RPMI7951 (cell line): ENCODE measurements at places on chromosomes 1 and 21.
A peak's percentile ranks its signal among the peaks of the same experiment; 100 is the strongest.

DNA sequence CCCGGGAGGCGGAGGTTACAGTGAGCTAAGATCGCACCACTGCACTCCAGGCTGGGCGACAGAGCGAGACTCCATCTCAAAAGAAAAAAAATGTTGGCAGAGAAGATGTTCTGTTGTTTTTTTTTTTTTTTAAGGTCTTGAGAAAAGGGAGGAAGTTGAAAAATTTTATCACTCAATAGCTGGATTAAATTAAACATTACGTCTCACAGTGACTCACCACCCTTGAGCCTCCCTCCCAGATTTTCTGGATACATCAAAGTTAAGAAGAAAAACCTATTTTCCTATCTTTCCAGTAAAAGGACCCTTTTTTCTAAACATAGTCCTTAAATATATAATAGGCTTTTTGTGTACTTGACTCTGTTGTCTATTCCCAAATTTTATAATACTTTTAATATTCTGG lies 35.5 kb downstream of the IFNAR1 start:
- no peak for DNase-seq

- DNase-seq = no peak
These were observed 82.6 kb downstream of the UCHL5 start for GRCh38 chr1:192976576-192976975.

DNA sequence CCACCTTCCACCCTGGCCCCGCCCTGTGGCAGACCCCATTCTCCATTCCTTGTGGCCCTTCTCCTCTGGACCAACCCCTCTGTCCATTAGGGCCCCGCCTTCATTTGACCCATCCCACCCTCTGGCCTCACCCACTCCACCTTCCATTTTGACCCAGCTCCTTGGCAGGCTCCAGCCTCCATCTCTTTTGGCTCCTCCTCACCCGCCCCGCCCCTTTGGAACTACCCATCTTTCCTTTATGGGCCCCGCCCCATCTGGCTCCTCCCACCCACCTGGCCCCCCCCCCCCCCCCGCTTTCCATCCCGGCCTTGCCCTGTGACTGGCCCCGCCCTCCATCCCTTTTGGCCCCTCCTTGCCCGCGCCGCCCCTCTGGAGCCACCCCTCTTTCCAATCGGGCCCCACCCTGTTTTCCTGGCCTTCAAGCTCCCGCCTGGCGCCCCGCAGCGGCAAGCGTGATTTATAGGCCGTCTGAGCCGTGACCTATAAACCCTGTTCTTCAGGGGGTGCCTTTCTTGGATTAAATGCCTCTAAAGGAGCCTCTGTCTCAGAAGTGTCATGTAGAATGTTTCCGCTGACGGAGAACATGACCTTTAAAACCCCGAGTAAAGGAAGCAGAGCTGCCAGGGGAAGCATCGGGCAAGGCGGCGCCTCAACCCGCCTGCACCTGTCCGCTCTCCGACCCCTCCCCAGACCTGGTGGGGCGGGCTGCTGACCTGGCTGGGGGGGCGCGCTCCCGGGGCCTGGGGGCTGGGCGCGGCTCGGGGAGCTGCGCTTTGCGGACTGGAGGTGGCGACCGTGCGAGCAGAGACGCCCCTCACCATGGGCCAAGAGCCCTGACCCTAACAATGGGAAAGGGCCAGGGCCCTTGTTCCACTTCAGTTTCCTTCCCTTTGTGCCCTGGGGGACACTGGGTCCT lies 178.0 kb downstream of the CAMTA1 start:
- DNase-seq = peak; percentile 58

DNA sequence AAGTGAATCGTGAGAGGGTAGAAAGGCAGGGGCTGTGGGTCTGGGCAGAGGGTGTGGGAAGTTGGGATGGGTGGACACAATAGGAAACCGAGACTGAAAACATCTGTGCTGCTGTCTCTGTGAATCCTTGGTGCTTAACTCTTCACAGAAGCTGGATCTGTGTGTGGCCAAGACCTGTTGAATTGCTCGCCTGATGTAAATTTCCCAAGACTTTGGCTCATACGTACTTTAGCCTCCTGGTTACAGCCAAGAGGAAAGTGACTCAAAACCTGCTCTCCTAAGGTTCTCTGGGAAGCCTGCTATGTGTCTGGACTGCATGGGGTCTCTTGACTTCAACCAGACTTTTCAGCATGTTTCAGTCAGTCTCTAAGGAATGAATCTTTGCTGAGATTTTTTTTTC lies 270.3 kb downstream of the RWDD3 start:
- no peak for DNase-seq

DNA sequence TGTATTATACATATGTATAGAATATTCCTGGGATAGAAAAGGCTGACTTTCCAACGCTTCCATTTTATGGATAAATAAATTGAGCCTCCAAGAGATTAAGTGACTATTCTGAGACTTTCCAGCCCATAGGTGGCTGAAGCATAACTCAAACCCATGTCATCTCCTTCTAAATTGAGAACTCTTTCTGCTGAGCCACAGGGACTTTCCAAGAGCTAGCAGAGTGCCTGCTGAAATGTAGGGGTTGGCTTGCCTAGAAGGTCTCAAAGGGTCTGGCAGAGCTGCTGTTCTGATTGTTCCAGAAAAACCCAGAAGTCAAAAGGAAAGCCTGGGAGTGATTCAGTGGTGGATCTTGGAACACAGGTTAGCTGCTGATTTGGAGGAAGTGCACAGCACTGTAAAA lies 146.4 kb upstream of the BEND5 start:
- DNase-seq = no peak

DNA sequence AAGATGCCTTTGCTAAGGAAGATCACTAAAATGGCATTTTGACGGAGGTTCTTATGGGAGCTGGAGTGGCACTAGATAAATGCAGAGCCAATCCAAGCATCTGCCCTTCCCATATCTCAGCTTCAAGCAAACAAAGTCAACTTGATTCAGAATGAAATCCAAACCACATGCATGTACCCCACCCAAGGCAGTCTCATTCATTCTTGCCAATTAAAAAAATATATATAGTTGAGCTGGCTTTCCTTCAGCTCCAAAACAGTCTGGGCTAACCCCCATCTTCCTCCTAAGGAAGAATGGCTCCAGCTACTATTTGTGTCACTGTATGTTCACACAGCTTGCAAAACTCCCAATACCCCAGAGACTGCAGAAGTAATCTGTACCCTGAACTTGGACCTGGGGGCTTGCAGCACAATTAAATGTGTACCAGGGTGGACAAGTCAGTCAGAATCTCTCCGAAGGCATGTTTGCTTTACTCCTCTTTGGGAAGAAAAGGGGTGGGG lies 35.4 kb downstream of the GPR3 start:
- DNase-seq = no peak

DNA sequence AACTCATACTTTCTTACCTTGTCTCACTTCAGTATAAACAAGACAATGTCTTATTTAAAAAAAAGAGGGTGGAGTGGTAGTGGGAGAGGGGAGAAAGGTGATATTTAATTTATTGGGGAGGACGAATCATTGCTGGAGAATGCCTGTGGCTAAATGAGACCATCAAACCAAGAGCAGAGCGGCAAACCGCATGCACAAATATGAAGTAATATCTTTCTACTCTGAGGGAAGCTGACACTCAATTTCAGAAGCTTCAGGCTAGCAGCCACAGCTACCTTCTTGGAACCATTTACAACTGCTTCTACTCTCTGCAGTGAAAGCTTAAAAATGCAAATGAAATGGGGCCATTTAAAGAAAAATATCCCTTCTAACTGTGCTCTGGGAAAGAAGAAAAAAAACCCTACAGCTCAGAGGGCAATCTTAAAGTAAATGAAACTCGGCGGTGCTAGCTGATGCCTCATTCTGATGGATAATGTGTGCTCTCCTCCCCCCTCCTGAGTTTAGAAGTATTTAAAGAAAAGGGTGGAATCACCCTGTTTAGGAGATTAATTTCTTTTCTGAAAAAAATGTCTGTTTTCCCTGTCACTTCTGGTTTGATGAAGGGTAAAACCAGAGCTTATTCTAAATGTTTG lies 178.2 kb upstream of the CAMK1G start:
- DNase-seq = peak; percentile 64

- DNase-seq = no peak
These were observed 5.9 kb upstream of the CHAF1B start for GRCh38 chr21:36379251-36379650.

GRCh38 chr1:89842567-89843272 lies 21.9 kb downstream of the LRRC8D start:
- DNase-seq = peak; percentile 52

DNA sequence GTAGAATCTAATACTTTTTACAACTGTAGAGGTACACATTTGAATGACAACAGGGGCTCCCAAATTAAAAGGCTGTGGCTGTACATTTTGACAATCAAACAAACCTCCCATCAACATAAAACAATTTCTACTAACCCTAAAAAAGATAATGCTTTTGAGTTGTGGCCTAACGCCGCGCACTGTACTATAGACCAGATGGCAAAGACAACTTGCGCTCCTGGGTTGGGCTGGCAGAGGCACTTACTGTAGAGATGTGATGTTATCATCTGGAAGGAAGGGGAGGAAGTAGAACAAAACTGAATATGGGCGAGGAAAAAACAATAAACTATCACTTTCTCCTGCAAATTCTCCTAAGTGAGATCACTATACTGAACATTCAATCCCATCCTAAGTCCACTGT lies 26.1 kb downstream of the SPRTN start:
- DNase-seq = no peak

GRCh38 chr21:42051788-42052187 lies 19.3 kb upstream of the UMODL1 start:
- peak; percentile 74 for DNase-seq

GRCh38 chr1:217977943-217978342 lies 307.1 kb upstream of the RRP15 start:
- DNase-seq = no peak

- DNase-seq = peak; percentile 3
These were observed 64.1 kb upstream of the RNPC3 start for GRCh38 chr1:103461161-103462105.

GRCh38 chr1:244080343-244080929 lies 29.4 kb downstream of the ZBTB18 start:
- no peak for DNase-seq

DNA sequence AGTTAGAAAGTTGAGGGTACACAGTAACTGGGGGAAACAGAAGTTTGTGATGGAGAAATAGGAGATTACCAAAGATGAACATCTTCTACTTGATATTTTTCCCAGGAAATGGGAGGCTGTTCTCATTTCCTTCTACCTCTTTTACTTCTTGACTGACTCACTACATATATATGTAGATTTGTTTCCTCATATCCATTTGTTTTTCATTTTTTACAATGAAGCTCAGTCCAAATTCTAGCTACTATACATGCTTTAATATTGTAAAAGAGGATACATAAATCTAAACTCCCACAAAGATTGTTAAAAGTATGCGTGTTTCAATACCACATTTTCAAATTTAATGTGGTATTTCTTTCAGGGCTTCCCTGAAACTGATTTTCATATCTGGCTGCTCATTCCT lies 366.6 kb upstream of the NCAM2 start:
- DNase-seq = no peak

GRCh38 chr1:19814681-19815503 lies at the start of gene RNF186:
Gene RNF186, minus strand, starts transcription at chr1:19815283. Its CDS starts 182 bp downstream, at chr1:19815101.
- DNase-seq = no peak

DNA sequence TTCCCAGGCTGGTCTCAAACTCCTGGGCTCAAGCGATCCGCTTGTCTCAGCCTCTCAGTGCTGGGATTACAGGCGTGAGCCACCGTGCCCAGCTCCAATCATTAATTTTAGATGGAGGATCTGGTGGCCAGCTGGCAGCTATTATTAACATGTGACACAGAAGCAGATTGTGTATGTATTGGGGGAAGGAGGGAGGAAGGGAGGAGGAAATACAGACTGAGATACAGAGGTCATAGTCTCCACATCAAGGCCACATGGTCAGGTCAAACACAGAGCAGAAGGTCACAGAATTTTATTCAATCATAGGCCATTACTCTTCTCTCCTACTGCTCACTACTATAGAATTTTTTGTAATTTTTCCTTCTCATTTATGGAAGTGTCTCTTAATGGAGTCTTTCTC lies 57.9 kb upstream of the ADORA3 start:
- DNase-seq = no peak

GRCh38 chr1:15410884-15411245 lies 1.2 kb downstream of the EFHD2 start:
- no peak for DNase-seq

- no peak for DNase-seq
These were observed 4.6 kb downstream of the GPSM2 start for GRCh38 chr1:108881369-108881768.

DNA sequence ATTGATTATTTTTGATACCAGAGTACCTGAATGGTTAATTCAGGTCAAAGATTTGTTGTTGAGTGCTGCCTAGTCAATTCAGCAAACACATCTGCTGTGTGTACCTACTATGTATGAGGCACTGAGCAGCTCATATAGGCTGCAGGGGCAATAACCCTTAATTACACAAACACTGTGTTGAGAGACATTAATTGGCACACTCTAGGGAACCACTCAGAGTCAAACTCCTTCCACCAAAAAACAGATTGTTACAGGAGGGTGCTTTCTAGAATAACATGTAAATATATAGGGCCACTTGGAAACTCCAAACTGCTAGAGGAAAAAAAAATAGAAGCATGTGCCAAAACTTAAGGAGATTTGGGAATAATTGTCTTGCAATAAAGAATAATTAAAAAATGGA lies 31.3 kb downstream of the UBE2U start:
- DNase-seq = no peak

- peak; percentile 26 for DNase-seq
These were observed 25.5 kb upstream of the IFNAR1 start for GRCh38 chr21:33299181-33299752.

- DNase-seq = no peak
These were observed 559 bp downstream of the RBBP4 start for GRCh38 chr1:32651461-32652073.

GRCh38 chr1:13801655-13802486 lies 101.9 kb downstream of the PRDM2 start:
- no peak for DNase-seq

DNA sequence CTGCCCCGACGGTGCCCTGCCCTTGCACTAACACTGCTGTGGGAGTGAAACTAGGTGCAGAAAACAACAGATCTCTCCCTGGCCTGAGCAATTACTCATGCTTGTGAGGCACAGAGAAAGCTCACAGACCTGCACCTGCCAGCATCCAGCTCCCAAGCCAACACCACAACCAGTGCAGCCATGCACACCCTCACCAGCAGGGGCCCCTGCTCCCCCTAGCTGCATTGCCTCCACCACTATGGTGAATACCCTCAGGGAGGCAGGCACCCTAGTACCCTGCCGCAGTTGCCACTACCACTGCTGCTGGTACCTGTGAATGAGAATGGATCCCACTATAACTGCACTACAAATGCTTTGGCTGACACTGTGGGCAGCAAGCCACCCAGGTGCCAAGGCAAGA lies 7.1 kb upstream of the DIRAS3 start:
- no peak for DNase-seq
